ENCODE measurements at places on chromosomes 6 and 20. TPM values are rescaled to one million over a fixed set of nuclear protein-coding genes. Genes with fewer than 3 reads are reported as not detected.

- no peak for DNase-seq
Measured at GRCh38 chr20:32050851-32051556, 1.0 kb upstream of the HCK start.

LY86 gene
- not detected for total RNA-seq

- no peak for DNase-seq
Measured at GRCh38 chr6:65501045-65501444, 206.0 kb downstream of the EYS start.

DNA sequence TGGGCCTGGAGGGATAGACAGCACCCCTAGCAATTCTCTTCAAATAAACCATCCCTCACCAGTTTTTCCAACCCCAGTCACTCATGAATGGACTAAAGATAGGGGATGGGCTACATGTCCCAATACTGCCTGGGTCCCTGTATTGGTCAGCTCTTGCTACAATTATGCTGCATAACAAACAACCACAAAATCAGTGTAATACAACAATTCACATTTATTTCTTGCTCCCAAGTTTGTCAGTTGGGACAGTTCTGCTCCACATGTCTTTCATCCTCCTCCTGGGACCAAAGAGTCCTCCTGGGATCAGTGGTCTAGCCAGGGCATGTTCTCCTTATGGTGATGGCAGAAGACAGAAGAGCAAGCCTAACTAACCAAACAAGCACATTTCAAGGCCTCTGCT, 91.7 kb upstream of the MYL9 start:
- no peak for DNase-seq

CLPSL1 gene
- total RNA-seq, result not detected

DNA sequence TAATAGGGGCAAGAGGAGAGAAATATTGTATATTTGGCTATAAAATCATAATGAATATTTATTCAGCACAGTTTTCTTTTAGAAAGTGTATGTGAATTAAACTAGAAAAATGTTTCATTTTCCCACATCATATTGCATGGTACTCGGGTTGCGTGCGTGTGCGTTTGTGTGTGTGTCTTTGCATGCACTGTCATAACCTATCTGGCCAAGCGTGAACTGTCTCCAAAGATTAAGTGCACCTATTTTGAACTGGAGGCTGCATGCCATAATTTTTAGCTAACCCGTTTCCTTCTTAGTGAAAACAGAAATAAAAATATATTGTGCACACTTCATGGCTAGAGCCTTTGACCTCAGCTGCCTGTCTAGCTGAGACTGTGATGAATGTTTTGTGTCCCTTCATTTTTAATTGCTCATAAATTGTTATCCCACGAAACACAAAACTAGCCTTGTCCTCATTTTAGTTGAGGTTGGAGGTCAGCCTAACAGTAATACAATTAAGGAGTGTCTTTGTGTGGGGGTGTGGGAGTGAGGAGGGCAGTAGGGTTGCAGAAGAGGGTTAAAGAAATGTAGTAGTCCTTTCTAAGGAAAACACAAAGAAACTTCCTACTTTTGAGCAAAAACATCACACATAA, 336.1 kb upstream of the POU3F2 start:
- no peak for DNase-seq

GRCh38 chr6:164534070-164534766, 775.2 kb downstream of the C6orf118 start:
- no peak for DNase-seq

- DNase-seq, result no peak
Measured at GRCh38 chr6:158608221-158608620, 36.3 kb downstream of the DYNLT1 start.

- no peak for DNase-seq
Measured at GRCh38 chr6:137711972-137712371, 155.1 kb upstream of the TNFAIP3 start.

DNA sequence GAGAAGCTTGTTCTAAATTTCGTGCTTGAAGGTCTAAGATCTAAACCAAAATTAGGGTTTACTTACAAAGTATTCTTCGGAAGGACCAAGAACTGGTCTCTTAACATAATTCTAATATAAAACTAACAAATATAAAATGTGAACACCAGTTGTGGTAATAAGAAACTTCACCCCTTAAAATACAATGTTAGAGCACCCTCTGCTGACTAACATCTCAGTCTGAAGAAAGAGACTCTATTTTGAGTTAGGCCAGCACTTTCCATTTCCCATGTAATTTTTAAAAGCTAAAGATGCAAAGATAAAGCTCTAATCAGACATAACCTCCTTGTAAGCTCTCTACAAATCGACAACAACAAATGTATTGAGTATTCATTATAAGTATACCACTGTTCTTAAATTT, 24.6 kb downstream of the ATG5 start:
- peak; percentile 62 for DNase-seq

DNA sequence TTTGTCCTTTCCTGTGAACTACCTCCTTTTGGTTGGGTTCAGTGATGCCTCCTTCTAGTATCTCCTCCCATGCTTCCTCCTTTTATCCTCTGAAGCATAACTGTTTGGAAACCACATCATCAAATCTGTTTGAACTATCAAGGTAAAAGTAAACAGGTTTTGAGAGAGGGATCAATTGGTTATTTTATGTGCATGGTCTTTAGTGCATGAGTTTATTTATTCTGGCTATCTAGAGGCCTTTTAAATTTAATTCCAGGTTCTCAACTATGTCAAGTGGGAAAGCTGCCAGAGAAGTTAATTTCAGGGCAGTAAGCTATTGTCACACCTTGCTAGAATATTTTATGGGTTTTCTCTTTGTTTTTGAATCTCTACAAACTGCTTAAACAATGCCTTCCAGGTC, 54.1 kb downstream of the WASF1 start:
- DNase-seq, result no peak

DAAM2 gene
- not detected for total RNA-seq

DNA sequence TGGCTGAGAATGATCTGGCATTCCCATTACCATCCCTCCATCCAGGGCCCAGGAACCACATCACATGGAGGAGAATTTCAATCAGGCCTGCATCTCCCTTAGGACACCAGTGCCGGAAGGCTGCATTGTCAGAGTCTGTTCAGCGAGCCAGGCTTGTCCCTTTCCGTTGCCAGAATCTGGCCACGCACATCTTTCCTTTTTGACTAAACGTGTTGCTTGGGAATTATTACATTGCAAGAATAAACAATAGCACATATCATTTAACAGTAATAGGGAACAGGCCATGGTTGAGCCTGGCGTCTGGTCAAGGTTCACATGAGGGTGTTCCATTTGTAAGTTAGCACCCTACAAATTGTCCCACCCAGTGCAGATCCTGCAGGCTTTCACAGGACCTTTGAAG, 42.8 kb downstream of the SOBP start:
- no peak for DNase-seq

- DNase-seq, result peak; percentile 46
Measured at GRCh38 chr6:36314221-36315014, 22.3 kb downstream of the BNIP5 start.

TCF21 gene
- total RNA-seq, result not detected

- peak; percentile 32 for DNase-seq
Measured at GRCh38 chr20:24608926-24609667, 139.7 kb downstream of the SYNDIG1 start.

SLC25A27 gene
- total RNA-seq, result 36.9 TPM

GRCh38 chr6:149264629-149265028, 52.9 kb upstream of the TAB2 start:
- no peak for DNase-seq

SIRPG gene
- total RNA-seq, result not detected

WFDC12 gene
- not detected for total RNA-seq

RIPOR2 gene
- total RNA-seq, result 4.9 TPM

STMN3 gene
- total RNA-seq, result 5.3 TPM

DNA sequence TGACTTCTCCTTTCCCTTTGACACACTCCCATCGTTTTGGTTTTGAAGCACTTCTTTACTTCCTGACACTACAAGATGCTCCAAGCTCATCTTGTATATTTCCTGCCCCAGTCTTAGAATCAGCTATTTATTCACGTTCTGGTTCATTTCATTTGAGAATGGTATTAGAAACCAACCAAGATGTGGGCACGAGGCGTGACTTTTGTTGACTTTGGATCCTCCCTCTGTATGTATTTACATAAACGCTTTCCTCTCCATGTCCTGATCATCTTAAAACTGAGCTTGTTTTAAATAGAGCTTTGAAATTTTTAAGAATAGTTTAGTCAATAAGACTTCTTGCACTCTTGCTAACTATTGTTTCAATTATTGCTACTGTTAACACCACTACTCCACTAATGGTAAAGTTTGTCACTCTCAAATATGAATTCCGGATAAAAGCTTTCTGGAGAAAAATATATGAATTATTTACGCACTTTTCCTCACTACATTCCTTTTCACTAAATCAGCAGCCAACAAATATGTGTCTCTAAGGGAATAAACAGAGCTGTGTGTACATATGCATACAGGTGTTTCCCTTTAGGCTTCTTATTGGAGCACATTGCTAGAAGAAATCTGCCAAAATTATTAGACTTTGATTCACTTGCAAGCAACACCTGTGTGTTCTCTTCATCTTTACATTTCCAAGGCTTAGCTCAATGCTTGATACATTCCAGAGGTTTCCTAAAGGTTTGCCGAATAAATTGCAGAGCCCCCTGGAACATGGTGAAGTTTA, 77.3 kb upstream of the TMEM244 start:
- no peak for DNase-seq

CDSN gene
- 0.16 TPM for total RNA-seq

GRCh38 chr20:43189554-43190331, at the start of gene PTPRT:
Gene PTPRT, minus strand, starts transcription at chr20:43189906. Its CDS starts 173 bp downstream, at chr20:43189733.
- no peak for DNase-seq

GRCh38 chr6:32623693-32624092, 13.5 kb upstream of the HLA-DQA1 start:
- DNase-seq, result no peak

- no peak for DNase-seq
Measured at GRCh38 chr6:101478891-101479290, 85.4 kb downstream of the GRIK2 start.

TRIM10 gene
- total RNA-seq, result not detected

SMIM26 gene
- total RNA-seq, result 106 TPM

- DNase-seq, result no peak
Measured at GRCh38 chr20:51688600-51689244, 79.5 kb downstream of the ATP9A start.

GRCh38 chr6:7897461-7898192, 13.0 kb downstream of the TXNDC5 start:
- no peak for DNase-seq

GRCh38 chr20:61673152-61673847, 392.4 kb downstream of the TAF4 start:
- no peak for DNase-seq

NKX2-2 gene
- total RNA-seq, result not detected

- no peak for DNase-seq
Measured at GRCh38 chr6:155586090-155586489, 130.5 kb upstream of the NOX3 start.

DNA sequence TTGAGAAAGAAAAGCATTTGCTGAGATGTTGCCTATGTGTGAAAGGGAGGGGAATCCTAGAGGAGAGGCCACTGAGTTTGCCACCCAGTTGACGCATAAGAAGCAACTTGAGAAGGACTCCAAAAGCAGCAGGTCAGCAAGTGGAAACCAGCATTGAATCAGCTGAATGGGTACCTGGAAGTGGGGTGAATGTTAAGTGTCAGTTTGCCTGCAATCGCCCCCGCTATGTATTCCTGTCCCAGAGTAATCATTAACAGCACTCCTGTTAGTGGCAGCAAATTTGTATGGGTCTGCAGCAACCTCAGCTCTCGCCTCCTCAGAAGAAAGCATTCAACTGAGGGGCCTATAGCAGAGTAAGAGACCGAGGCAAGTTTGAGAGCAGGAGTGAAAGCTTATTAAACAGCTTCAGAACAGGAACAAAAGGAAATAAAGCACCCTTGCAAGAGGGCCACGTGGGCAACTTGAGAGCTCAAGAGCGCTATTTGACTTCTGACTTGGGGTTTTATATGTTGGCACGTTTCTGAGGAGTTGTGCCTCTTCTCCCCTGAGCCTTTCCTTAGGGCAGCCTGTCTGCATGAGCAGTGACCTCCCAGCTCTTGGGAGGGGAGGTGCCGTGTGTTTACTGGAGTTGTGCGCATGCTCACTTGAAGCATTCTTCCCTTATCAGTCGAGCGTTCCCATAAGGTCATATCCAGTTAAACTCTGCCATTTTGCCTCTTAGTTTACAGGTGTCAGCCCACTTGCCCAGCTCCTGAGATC, 122.6 kb upstream of the PHACTR1 start:
- DNase-seq, result no peak

C6orf58 gene
- not detected for total RNA-seq

DNA sequence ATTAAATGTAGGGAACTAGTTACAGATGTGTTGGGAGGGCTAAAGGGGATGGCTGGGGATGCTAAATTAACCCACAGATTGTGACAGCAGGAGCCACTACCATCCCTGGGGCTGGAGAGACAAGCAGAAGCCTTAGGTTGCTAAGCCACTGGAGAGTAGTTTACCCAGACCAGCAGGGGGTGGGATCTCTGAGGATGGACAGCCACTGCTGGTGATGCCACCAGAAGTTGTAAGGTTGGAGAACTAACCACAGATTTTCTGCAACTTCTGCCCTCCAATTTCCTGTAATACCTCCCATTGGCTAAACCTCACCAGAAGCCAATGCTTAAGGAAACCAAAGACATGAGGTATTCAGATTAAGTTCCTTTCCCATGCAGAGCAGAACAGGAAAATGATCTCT, 139.6 kb upstream of the NOX3 start:
- no peak for DNase-seq

GRCh38 chr6:7758456-7758855, 32.6 kb downstream of the BMP6 start:
- peak; percentile 72 for DNase-seq

GRCh38 chr6:167647306-167647705, 179.4 kb upstream of the AFDN start:
- DNase-seq, result no peak

DNA sequence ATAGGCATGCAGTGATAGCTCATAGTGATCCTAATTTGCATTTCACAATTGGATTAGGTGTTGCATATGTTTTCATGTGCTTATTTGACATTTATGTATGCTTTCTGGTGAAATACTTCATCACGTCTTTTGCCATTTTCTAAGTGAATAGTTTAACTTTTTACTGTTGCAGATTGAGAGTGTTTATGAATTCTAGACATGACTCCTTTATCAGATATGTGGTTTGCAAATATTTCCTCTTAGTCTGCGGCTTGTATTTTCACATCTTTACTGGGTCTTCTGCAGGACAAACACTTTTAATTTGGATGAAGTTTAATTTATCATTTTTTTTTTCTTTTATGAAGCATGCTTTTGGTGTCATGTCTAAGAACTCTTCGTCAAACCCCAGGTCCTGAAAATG, 39.2 kb downstream of the CCN2 start:
- no peak for DNase-seq

TAF4 gene
- 16.1 TPM for total RNA-seq

GRCh38 chr6:139597087-139597763, 222.8 kb upstream of the CITED2 start:
- no peak for DNase-seq

PPP1R3D gene
- 2.4 TPM for total RNA-seq

- DNase-seq, result no peak
Measured at GRCh38 chr6:78025502-78025901, 372.7 kb downstream of the MEI4 start.

GRCh38 chr6:15739867-15740266, 77.0 kb upstream of the DTNBP1 start:
- DNase-seq, result no peak
